ENCODE measurements at places on chromosomes 2 and 18.

DNA sequence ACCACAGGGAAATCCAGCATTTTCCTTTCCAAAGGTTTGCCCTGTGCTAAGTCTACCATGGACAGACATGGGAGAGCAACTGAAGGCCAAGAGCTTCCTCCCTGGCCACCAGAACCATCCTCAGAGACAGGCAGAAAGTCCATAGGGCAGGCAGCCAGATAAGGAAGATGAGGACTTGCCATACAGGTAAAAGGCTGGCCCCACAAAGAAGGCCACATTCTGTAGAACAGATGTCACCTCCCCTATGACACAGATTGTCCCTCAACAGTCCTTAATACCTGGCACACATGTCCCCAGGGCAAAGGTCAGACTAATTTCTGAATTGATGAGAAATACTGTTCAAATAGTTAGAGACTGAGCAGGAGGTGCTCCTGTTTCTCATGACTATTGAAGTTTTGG is 52.0 kb downstream of the FECH start:
- no peak for DNase-seq

- DNase-seq, result no peak
Observed at GRCh38 chr2:191500566-191500883, 177.4 kb upstream of the NABP1 start.

- DNase-seq, result peak; percentile 60
Observed at GRCh38 chr2:231613331-231613662, 20.6 kb downstream of the TEX44 start.

DNA sequence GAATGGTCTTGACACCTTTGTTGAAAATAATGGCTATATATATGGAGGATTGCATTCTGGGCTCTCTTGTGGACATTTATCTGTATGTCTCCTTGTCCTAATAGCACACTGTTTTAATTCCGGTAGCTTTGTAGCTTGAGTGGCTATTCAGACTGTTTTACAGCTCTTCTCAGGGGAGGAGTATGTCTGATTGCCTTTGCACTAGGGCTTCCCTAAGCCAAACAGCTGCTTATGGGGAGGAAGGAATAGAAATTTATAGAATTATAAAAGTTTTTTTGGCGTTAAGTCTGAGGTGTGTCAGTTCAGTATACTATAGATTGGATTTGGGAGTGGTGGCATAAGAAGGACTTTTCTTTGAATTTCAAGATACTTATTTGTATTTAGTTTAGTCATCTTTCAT is 12.6 kb downstream of the SEH1L start:
- no peak for DNase-seq

- no peak for DNase-seq
Observed at GRCh38 chr2:136468799-136469369, 296.5 kb upstream of the THSD7B start.

GRCh38 chr2:224427471-224427870 is 25.6 kb upstream of the FAM124B start:
- no peak for DNase-seq

GRCh38 chr2:69097148-69097610 is 84.2 kb downstream of the ANTXR1 start:
- DNase-seq, result no peak

GRCh38 chr2:156385242-156385641 is 50.9 kb upstream of the GPD2 start:
- DNase-seq, result no peak

DNA sequence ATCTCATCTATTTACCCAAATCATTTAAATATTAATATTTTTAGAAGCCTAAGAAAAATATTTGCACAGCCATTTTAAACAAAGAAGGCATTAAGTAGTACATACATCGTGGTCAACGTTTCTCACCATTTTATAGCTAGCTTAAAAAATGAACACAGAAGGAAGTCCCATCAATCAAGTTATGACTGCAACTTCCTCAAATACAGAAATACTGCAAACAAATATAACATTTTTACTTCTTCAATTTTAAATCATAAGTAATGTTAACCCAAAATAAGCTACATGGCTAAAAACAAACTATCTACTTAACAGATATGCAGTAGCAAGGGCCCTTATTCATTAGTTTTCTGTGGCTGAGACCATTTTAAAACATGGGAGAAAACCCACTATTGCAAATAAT is 30.6 kb downstream of the ITSN2 start:
- no peak for DNase-seq

DNA sequence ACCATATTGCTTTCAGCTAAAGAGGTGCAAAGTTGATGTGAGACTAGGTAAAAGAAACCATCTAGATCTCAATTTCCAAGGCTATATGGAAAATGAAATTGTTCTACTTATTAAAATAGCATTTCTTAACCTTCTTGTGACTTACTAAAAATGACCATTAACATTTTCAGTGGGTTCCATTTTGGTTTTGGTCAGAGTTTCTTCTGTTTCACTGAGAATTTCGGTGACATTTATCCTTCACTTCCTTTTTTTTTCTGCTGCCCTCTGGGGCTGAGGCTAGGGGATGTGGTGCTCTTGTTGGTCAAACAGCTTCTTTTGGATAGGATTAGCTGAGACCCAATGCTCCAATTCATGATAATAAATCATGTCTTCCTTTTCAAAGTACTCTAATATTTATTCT is 44.3 kb upstream of the REL start:
- DNase-seq, result no peak

DNA sequence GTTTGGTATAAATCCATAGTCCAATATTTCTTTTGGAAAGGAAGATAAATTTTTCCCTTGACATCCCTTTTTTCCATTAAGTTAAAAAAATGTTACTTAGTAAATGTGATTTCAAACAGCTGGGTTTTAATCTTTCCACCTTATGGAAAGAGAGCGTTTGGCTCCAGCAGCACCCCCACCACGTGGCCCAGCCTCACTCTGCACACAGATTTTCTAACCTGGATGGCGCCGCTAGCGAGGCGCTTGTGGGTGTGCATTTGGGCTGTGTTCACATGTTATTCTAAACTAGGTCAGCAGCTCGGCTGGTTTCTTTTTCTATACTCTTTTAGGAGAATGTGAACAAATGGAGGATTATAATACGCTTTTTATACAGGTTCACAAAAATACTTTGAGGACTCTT is 218.0 kb downstream of the LDLRAD4 start:
- no peak for DNase-seq

DNA sequence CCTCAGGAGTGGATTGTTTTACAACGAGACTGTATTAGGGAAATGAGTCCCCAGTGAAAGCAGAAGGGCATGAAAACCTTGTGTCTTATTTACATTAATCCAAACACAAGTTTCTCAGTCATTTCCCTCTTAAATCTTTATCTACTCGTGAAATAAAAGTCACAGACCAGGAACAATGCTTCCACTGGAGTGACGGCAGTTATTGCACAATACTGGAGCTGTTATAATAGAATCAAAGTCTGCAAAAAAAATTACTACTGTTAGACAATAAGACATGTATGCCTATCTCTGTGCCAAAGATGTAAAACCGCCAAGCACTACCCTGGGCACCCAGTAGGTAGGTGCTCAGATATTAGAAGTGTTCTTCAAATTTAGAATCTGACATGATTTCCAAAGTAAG is 375.5 kb downstream of the ZNF521 start:
- DNase-seq, result no peak

- peak; percentile 31 for DNase-seq
Observed at GRCh38 chr2:214807653-214808052, 1.8 kb downstream of the BARD1 start.

GRCh38 chr18:10912790-10913545 is 236.4 kb downstream of the PIEZO2 start:
- DNase-seq, result no peak

DNA sequence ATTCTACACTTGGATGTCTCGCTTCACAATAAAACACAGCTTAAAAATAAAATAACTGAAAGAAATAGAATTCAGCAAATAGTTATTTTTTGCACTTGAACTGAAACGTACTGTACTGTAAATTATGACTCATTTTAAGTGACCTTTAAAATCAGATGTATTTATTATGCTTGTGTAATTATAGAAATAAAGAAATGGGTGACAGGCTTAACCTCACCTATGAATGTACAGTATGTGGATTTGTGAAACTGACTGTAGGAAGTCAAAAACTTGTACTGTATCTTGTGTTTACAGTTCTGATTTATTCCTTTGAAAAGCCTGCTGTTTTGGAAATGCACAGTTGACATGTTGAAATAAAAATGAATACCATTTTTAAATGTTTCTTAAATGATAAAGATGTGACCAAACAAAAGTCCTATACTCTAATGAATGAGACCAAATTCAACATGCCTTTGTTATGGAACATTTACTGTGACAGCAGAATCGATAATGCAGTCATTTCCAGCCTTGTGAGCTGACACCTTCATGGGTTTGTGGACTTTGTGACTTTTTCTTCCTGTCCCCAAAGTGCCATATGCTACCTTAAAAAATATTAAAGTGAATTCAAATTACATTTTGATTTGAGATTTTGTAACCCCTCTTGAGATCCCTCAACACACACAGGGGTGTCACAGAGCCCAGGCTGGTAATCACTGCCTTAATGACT is 32.7 kb downstream of the NEMP2 start:
- DNase-seq, result no peak

DNA sequence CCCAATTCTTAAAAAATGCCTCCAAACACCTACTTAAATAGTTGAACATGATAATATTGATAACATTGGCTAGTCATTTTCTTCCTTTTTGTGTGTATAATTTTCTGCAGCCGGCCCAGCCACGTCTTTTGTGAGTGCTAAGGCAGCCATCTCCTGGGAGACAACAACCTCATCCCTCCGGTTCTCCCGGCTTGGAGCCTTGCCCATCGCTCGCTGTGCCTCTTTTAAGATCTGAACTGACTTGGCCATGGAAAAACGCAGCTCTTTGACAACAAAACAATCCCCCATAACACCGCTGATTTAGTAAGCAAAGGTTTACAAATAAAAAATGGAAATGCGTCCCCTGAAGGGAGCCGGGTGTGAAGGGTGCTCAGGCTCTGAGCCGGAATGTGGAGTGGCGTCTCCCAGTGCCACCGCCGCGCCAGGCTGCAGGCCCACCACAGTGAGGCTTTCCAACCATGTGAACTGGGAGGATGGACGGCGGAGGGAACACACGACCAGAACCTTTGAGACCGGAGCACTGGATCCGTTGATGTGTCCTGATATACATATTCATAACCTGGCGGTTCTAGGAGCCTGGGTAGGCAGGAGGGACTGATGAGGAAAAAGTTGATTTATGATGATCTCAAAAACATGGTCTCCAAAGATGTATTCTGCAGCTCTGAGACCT is 87.4 kb downstream of the SMIM21 start:
- DNase-seq, result no peak

DNA sequence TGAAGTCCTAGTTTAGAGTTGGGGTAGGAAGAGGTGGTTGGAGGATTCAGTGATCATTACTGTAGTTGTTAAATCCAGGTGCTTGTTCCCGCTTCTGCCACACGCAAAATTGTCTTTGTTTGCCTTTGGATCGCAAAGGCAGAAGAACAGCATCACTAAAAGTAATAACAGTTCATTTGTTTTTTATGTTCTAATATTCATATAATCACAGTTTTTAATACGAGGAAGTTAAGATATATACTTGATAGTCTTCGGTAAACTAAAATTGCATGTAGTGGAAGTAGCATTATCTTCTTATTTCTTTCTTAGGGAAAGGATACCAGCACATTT is 365 bp downstream of the NDUFB3 start:
- no peak for DNase-seq

DNA sequence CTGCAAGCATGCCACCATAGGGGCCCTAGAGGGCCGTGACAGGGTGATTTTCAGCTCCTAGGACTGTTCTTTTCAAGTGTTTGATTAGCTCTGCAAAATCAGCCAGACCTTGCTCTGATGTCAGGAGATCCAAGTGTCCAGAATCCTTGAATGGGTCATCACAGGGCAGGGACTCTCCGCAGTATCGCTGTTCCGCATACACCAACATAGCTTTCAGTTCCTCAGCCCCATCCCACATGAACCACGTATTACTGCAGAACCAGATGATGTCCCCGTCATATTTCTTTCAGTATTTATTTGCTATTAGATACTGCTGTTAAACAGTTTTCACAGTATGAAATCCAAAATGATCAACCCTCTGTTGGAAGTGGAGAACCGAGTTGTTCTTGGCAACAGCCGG is 46.6 kb upstream of the RFX8 start:
- DNase-seq, result no peak

DNA sequence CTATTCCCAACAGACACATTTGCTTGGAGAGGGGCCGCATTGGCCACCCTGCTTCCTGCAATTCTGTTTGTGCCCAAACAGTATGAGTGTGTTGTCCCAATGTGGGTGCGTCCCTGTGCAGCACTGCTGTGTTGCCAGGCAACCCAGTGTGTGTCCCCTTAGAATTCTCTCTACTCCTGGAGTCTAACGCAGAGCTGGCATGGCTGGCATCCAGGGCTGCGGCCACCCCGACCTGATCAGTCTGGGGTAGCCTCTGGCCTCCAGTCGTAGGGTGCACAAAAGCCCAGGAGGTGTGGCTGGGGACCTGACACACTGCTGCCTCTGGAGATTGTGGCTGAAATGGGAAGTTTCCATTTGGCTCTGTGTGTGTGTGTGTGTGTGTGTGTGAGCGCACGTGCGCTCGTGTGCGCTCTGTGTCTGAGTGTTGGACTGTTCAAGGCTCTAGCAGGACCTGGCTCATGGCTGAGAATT is 48.0 kb downstream of the TEX44 start:
- no peak for DNase-seq

DNA sequence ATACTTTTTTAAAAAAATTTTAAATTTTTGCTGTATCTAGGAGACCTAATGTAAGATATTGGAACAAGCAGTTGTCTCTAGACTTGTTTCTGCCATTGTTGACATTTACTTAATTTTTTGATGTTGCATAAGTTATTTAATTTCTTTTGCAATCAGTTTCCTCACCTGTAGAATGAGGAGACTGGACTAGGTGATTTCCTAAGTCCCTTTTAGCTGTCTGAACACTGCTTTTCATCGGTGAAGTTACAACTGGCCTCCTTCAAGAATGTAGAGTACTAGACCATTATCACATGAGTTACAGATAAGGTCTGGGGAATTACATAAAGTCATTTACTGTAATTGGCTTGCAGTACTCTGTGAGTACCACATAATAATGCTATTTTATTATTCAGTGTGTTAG is 147.6 kb downstream of the LTBP1 start:
- no peak for DNase-seq

DNA sequence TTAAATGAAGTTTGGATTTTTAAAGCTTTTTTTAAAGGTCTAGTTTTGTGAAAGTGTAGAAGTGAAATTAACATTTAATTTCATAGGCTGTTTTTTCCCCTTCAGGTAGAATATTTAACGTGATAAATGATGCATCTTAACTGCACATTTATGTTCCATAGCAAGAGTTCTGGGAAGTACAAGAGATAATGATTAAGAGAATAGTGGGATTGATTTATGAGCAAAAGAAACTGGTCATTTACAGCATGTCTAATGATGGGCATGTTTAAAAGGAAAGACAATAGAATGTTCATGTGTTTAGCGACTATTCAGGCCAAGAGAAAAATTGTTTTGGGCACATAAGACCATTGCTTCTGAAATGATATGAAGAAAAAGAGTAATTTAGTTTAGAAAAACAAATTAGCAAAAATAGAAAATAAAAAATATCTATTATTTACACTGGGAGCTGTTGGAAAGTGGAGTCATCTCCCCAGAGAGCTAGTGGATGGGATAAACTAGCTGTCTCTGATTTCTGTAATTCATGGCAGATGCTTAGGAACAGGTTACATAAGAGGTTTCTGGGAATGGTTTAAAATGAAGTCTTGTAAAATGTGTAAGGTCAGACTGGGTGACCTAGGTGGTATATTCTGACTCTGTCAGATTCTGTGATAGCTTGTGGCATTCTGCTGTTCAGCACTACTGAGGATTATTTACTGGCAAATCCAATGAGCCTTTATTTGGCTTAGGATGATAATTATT is 60.7 kb downstream of the WDR7 start:
- DNase-seq, result no peak

- no peak for DNase-seq
Observed at GRCh38 chr2:146040051-146040450, 1520.1 kb upstream of the ZEB2 start.
